Sigmoid colon (tissue), 7 donors: ENCODE measurements at places on chromosomes 7 and 10.

DNA sequence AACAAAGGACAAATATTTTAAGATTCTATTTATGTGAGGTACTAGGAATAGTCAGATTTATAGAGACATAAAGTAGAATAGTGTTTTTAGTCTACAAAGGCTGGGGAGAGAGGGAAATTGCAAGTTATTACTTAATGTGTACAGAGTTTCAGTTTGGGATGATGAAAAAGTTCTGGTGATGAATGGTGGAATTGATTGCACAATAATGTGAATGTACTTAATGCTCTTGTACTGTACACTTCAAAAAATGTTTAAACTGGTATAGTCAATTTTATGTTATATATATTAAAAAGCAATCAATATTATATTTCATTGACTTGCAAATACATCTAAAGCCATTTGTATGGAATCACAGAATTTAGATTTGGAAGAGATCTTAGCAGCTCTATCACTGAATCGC is 213.4 kb downstream of the PPP1R3A start:
- no peaks in the 10 kb centered on the region for H3K4me1 ChIP-seq
- no peaks in the 10 kb centered on the region for H3K36me3 ChIP-seq
- no peak overlapping the region for H3K4me3 ChIP-seq
- H3K27ac ChIP-seq = no peak overlapping the region

- H3K4me1 ChIP-seq = no peaks in the 10 kb centered on the region
- no peak for DNase-seq
- H3K4me3 ChIP-seq = no peak overlapping the region
- H3K27me3 ChIP-seq = no peaks in the 10 kb centered on the region
Observed at GRCh38 chr7:88919478-88920131, 124.1 kb upstream of the TEX47 start.

DNA sequence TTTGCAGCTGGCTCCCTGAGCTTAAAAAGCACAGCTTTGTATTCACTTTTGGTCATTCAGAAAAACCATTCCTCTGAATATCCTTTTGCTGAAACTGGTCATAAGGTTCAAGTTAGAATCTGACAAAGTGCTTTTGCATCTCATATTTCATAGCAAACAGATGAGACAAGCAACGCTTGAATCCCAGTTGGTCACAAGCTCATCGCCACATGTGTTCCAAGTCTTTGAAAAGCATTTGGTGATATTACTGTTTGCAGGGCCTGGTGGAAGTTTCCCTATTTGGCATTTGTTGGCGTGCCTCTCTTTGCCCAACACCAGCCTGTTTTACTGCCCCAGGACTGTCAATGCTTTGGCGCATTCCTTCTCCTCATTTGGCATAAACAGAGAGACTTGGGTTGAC is 10.3 kb downstream of the TACC2 start:
- peak; percentile 17 for DNase-seq
- no peaks in the 10 kb centered on the region for H3K36me3 ChIP-seq

- H3K27me3 ChIP-seq = no peaks in the 10 kb centered on the region
- no peak overlapping the region for H3K4me3 ChIP-seq
- H3K36me3 ChIP-seq = no peaks in the 10 kb centered on the region
- H3K27ac ChIP-seq = no peak overlapping the region
- no peak for DNase-seq
- H3K4me1 ChIP-seq = no peaks in the 10 kb centered on the region
Observed at GRCh38 chr7:115293628-115294240, 371.8 kb downstream of the MDFIC start.

DNA sequence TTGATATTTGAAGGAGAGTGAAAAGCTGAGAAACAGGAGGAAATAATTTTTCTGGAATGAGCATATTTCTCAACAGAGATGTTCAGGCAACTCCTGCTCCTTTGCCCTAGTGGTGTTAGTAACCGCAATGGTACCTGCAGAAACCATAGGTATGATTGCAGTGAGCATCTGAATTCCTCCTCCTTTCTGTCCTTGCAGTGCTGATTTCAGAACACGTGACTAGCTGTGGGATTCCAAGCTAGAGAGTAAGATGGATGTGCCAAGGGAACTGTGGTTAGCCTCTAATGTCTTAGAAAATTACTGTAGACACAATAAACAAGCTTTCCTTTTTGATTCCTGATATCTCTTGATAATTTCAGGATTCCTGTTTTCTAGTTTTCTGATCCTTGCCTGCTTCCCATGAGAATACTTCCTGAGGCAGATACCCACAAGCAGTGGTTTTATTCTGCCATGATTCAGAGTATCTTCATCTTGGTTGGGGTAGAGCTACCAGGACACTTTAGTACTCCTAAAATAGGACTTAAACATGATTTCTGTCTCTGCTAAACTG is 27.5 kb downstream of the LRGUK start:
- H3K27ac ChIP-seq = no peak overlapping the region
- H3K4me3 ChIP-seq = no peak overlapping the region
- H3K36me3 ChIP-seq = no peaks in the 10 kb centered on the region

DNA sequence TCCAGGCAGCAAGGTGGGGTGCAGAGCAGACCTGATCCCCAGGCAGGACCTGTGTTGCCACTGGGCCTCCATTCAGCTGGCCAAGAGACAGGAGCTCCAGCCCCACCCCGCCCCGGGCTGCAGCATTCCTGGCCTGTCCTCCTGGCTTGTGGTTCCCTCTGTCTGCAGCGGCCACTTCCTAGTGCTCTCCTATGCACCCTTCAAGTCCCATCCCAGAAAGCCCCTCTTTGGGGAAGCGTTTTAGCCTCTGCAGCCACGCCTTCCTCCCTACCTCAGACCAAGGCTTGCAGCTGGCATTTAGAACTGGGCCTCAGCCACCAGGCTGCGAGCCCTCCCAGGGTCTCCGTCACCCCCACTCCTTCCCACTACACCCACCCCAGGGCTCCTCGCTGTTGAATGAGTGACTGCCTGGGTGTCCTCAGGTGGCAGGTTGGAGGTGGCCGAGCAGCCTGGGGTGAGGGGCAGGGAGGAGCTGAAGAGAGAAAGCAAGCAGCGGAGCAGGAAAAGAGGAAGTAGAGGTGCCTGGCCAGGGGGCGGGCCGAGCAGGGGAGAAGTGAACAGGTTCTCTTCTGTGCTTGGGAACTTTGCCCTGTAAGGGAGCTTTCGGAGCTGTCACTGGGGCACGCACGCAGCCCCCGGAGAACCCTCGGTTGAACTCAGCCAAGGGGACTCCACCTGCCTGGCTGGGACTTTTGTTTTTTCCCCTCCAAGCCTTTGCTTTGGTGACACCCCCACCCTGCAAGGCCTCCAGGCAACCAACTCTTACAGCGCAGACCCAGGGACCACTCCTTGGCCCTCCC is 109.1 kb upstream of the TNRC18 start:
- peak overlapping the region; percentile 100 for H3K4me3 ChIP-seq
- peaks cover 25% of the 10 kb centered on the region for H3K36me3 ChIP-seq
- H3K27ac ChIP-seq = peak overlapping the region; percentile 95
- H3K27me3 ChIP-seq = no peaks in the 10 kb centered on the region
- peaks cover 25% of the 10 kb centered on the region for H3K4me1 ChIP-seq

GRCh38 chr7:107975394-107976013 is 27.5 kb downstream of the LAMB1 start:
- peak overlapping the region; percentile 8 for H3K27ac ChIP-seq
- H3K4me3 ChIP-seq = no peak overlapping the region
- peaks cover 30% of the 10 kb centered on the region for H3K4me1 ChIP-seq
- no peaks in the 10 kb centered on the region for H3K27me3 ChIP-seq
- peaks cover 47% of the 10 kb centered on the region for H3K36me3 ChIP-seq

DNA sequence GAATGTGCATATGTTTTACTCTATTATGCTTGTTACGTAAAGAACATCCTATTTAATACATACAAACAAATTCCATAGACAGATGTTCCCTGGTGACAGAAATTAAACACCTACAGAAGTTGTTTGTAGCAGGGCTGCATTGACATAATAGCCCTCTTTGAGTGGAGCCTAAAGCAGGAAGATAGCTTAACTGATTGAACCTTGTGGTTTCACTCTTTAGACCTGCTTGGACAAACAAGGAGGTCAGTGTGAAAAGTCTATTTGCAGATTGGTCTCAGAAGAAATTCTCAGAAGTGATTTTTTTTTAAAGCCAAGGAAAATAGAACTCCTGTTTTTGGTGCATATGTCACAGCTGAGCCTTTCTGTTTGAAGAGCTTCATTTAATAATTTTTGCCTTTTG is 121.3 kb downstream of the PPP1R9A start:
- no peaks in the 10 kb centered on the region for H3K4me1 ChIP-seq
- no peak overlapping the region for H3K27ac ChIP-seq
- DNase-seq = no peak
- H3K4me3 ChIP-seq = no peak overlapping the region
- H3K36me3 ChIP-seq = no peaks in the 10 kb centered on the region

- peaks cover 22% of the 10 kb centered on the region for H3K4me1 ChIP-seq
- H3K27me3 ChIP-seq = no peaks in the 10 kb centered on the region
- no peak overlapping the region for H3K4me3 ChIP-seq
- no peaks in the 10 kb centered on the region for H3K36me3 ChIP-seq
Observed at GRCh38 chr10:12529976-12530375, 180.6 kb downstream of the CAMK1D start.

DNA sequence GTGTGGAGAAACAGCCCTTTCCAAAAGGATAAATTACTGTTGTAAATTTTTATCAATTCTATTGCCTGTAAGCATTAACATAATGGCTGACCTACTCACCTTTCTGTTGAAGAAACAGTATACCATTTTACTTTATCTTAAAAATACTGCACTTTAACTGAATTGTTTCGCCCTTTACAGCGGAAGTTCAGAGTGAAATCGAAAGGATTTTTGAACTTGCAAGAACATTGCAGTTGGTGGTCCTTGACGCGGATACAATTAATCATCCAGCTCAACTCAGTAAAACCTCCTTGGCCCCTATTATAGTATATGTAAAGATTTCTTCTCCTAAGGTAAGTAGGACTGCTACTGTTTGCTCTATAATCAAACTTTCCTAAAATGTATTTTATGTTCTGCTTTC is 117.5 kb downstream of the NSUN6 start:
- no peaks in the 10 kb centered on the region for H3K27me3 ChIP-seq
- H3K4me3 ChIP-seq = no peak overlapping the region
- H3K36me3 ChIP-seq = peaks cover 18% of the 10 kb centered on the region
- no peak for DNase-seq
- H3K27ac ChIP-seq = peak overlapping the region; percentile 41

DNA sequence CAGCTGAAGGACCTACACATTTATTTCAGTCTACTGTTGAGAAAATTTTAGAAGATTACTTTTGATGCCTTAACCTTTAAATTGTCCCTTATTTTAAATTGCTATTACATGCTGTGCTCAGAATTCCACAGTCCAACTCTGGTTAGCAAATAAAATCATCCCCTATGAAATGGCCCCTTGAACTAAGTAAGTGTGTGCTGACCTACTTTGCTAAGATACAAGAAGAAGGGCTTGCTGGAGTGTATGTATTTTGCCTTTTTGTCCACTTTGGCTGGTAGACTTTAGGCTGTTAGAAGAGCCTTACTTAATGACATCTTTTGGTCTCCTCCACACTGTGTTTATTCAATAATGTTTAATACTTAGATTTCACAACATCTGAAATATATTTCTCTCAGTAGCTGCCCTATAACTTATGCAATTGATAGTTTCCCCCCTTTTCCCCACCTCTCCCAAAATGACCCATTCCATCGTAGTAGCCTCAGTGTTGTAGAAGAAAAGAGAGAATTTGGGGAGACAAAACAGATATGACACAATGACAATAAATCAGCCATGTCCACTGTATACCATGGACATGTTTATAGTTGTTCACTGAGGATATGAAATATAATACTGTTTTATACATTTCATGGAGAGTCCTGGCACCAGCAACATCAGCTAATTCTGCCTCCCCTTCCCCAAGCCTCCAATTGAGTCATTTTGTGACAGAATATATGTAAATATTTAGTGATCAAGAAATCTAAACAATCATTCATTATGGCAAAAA is 107.8 kb upstream of the ASAH2 start:
- H3K27me3 ChIP-seq = no peaks in the 10 kb centered on the region
- no peaks in the 10 kb centered on the region for H3K4me1 ChIP-seq
- H3K27ac ChIP-seq = no peak overlapping the region
- no peak overlapping the region for H3K4me3 ChIP-seq
- DNase-seq = no peak

GRCh38 chr7:150685219-150686029 is at the start of gene GIMAP2:
Gene GIMAP2 (plus strand): TSS chr7:150685706. CDS start chr7:150687060, 1,354 bp downstream.
- peak within 1 kb of the TSS; percentile 41 for H3K4me3 ChIP-seq
- DNase-seq = no peak
- H3K27me3 ChIP-seq = no peaks in the 10 kb centered on the region
- H3K36me3 ChIP-seq = no peaks in the 10 kb centered on the region
- peak within 1 kb of the TSS; percentile 66 for H3K27ac ChIP-seq

GRCh38 chr10:99815621-99816020 is 33.2 kb downstream of the ABCC2 start:
- no peaks in the 10 kb centered on the region for H3K36me3 ChIP-seq
- H3K27ac ChIP-seq = no peak overlapping the region
- no peaks in the 10 kb centered on the region for H3K4me1 ChIP-seq
- no peak for DNase-seq
- H3K27me3 ChIP-seq = no peaks in the 10 kb centered on the region
- no peak overlapping the region for H3K4me3 ChIP-seq

GRCh38 chr7:1033546-1034145 is 10.7 kb upstream of the GPR146 start:
- H3K4me1 ChIP-seq = peaks cover 8% of the 10 kb centered on the region
- no peak overlapping the region for H3K4me3 ChIP-seq
- no peak for DNase-seq
- no peak overlapping the region for H3K27ac ChIP-seq
- H3K27me3 ChIP-seq = no peaks in the 10 kb centered on the region

DNA sequence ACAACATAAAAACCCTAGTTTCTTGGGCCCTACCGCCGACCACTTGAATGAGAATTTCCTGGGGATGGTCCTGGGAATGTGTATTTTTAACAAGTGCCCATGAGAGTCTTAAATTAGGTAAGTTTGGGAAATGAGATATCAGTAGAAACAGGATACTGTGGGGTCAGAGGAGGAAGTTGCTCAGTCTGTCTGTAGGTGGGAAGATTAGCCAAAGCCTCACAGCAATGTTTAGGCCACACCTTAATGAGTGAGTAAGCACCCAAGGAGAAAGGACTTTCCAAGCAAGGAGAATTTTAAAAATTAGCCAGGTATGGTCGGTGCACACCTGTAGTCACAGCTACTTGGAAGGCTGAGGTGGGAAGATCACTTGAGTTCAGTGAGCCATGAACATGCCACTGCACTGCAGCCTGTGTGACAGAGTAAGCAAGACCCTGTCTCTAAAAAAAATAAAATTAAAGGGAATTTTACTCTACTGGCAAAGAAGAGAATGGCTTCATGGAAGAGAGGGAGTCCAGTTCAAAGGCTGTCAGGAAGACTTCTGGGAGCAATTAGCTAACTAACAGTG is 31.9 kb downstream of the PAPSS2 start:
- no peaks in the 10 kb centered on the region for H3K36me3 ChIP-seq
- no peak overlapping the region for H3K27ac ChIP-seq
- H3K27me3 ChIP-seq = no peaks in the 10 kb centered on the region
- H3K4me1 ChIP-seq = no peaks in the 10 kb centered on the region
- DNase-seq = no peak
- H3K4me3 ChIP-seq = no peak overlapping the region
